ENCODE measurements at places on chromosomes 7 and 10.

DNA sequence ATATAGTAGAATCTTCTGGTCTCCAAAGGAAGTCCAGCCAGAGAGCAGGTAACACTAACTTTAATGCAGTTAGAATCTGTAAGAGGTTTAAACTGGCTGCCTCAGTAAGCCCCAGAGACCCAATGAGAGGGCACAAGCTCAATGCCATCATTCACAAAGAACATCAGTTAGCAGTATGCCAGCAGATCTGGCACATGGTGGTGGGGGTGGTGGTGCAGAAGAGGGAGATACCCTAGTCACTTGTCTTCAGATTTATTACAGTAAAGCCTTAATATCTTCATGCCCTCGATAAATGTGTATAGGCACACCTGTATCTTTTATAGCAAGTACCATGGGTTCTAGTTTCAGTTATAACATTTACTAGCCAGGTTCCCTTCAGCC, 86.2 kb downstream of the SORBS1 start:
- DNase-seq, result no peak

DNA sequence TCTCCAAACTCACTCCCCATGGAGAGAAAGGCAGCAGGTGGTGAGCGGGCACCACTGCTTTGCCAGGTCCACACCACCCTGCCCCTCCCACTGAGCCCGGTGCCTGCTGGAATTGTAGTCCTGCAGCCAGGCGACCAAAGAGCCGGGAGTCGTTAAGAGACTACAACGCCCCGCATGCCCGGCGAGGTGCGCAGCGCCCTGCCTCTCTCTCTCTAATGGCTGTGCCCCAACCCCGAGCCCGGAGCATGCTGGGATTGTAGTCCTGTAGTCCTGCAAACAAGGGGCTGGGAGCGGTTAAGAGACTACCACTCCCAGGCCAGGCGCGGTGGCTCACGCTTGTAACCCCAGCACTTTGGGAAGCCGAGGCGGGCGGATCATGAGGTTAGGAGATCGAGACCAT, 8.1 kb upstream of the ZNF727 start:
- no peak for DNase-seq

GRCh38 chr7:102450242-102450641, 14.4 kb downstream of the ALKBH4 start:
- DNase-seq, result no peak

GRCh38 chr10:98380493-98381339, 34.3 kb downstream of the PYROXD2 start:
- no peak for DNase-seq

- no peak for DNase-seq
Measured at GRCh38 chr7:10128748-10129147, 844.9 kb upstream of the PHF14 start.

GRCh38 chr10:96834120-96834519, 2.0 kb downstream of the LCOR start:
- no peak for DNase-seq

DNA sequence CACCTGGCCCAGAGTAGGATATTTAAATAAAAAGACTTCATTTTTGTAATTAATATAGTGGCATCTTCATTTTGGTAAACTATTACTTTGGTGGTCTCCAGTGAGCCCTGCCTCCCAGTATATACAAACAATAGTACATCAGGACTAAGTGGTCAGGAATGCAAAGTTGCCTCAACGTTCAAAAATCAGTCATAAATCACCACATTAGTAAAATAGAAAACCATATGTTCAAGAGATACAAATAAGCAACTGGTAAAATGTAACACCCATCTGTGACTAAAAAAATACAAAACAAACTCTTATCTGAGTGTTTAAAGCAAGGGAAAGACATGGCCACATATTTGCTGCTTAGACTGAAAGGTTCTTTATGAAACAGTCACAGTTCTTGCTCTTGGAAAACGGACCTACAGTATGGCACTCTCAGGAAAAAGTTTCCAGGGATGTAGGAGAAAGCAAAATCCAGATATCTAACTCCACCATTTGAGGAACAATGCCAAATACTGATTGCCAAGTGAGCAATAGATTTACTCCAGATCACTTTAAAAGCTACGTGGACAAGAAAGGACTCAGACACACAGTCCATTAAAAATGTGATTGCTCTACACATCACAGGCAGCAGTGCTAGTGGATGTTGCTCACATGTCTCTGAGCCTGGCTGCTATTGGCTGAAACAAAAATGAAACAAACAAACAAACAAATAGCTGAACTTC, 15.1 kb upstream of the RHOBTB1 start:
- DNase-seq, result no peak

DNA sequence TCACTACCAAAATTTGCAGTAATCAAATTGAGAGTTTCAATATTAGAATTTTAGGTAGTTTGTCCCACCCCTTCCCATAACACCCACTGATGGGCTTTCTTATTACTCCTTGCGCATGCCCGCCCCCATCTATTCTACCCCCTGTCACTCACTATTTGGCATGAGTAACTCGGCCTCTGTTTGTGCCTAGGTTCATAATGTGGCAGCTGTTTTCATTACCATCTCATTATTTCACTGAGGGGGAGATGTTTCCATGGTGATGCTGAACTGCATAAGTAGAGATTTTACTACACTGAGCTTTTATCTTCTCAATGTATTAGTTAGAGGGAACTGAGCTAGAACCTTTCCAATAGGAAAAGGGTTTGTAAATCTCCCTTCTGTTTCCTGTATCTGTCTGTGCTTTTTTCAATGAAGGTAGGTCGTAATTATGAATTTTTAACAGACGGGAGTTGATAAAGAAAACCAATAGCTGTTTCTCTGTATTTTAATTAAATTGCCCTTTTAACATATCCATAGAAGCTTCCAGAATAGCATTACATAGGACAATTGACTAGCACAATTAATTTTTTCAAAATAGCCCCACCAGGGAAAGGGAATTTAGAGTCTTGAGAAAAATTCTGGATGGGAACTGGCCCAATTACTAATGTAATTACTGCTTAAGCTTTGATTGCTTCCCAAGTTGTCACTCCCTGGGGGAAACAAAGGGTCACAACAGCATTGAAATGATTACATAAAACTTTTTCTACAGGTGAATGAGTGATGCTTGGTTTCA, 33.4 kb downstream of the PRPS1L1 start:
- peak; percentile 28 for DNase-seq

GRCh38 chr10:13238271-13239077, 4.3 kb upstream of the UCMA start:
- DNase-seq, result no peak

DNA sequence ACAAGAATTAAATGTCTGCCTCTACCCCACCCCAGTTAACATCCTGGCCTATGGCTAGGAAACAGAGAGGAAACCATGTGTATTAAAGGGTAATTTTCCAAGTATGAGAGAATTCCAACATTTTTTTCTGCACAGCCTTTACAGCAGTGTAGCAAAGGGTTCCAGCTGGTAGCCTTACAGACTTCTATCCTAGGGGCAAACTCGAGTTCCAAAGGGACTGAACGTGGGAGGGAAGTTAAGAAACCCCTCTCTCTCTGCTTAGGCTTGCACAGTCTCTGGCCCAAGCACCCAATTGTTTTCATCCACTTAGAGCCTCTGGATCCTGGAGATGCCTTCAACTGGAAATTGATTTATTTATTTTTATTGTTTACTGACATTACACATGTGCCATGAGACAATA, 60.3 kb downstream of the SLC16A12 start:
- DNase-seq, result no peak

- no peak for DNase-seq
Measured at GRCh38 chr7:51154201-51154600, 162.4 kb downstream of the COBL start.

All from A673 (cell line).